ENCODE measurements at places on chromosomes 4 and X. TPM values are rescaled to one million over a fixed set of nuclear protein-coding genes. Genes with fewer than 3 reads are reported as not detected.

- H3K4me3 ChIP-seq: no peak overlapping the region
- no peak overlapping the region for H3K27ac ChIP-seq
- H3K27me3 ChIP-seq: no peaks in the 10 kb centered on the region
Measured at GRCh38 chr4:146969126-146969525, 23.5 kb upstream of the TTC29 start.

- no peak within 1 kb of the TSS for H3K27ac ChIP-seq
- H3K4me3 ChIP-seq: no peak within 1 kb of the TSS
- no peak for DNase-seq
- H3K36me3 ChIP-seq: no peaks in the 10 kb centered on the region
- no peaks in the 10 kb centered on the region for H3K4me1 ChIP-seq
- no peaks in the 10 kb centered on the region for H3K27me3 ChIP-seq
Measured at GRCh38 chrX:106168107-106168506, at the start of gene PWWP3B. PWWP3B (plus strand) TSS chrX:106168305; CDS start chrX:106205433, 37,128 bp downstream.

GRCh38 chr4:168188754-168189153, 96.4 kb downstream of the ANXA10 start:
- H3K4me3 ChIP-seq: no peak overlapping the region
- H3K27me3 ChIP-seq: no peaks in the 10 kb centered on the region
- H3K27ac ChIP-seq: no peak overlapping the region

DNA sequence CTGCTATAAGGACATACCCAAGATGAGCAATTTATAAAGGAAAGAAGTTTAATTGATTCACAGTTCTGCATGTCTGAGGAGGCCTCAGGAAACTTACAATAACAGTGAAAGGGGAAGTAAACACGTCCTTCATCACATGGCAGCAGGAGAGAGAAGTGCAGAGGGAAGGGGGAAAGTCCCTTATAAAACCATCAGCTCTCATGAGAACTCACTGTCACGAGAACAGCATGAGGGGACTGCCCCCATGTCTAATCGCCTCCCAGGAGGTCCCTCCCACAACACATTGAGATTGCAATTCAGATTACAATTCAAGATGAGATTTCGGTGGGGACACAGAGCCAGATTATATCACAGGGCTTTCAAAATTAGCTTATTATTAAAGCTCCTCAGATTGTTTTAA, 209.5 kb upstream of the PPP3CA start:
- H3K4me3 ChIP-seq: no peak overlapping the region
- H3K27me3 ChIP-seq: no peaks in the 10 kb centered on the region

Gene GPR82
- total RNA-seq: 0.51 TPM

GRCh38 chr4:158682066-158682465, 10.0 kb downstream of the ETFDH start:
- no peak overlapping the region for H3K27ac ChIP-seq
- H3K4me1 ChIP-seq: no peaks in the 10 kb centered on the region
- no peaks in the 10 kb centered on the region for H3K27me3 ChIP-seq
- H3K4me3 ChIP-seq: no peak overlapping the region
- no peak for DNase-seq

DNA sequence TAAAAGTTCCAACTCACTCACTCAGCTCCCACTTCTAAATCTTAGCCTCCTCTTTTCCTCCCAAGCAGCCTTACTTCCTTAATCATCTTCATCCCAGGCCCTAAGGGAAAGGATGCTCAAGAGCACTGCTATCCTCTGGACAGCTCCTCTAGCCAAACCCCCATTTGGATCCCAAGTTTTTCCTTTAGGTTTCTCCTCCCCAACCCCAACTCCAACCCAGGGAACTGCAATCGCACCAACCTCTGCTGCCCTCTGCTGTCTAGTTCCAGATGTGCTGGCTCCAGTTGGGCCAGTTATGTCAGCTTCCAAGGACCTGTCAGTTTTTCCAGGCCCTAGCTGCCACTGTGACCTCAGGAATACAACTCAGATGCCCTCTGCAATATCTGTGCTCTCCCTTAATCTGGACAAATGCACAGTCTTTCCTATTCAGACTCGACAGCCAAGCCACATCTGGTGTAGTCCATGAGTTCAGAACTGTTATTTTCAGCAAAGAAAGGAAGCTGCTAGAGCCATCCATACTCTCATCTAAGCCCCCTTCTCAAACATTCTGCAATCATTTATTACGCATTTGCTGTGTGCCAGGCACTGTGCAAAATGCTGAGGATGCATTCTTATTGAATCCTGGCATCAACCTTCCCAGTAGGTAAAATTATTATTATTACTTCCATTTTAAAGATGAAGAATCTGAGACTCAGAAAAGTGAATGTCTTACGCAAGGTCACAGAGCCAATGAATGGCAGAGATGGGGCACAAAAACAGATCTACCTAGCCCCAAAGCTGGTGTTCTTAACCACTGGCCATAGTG, 12.3 kb upstream of the XPNPEP2 start:
- H3K27me3 ChIP-seq: no peaks in the 10 kb centered on the region
- H3K4me1 ChIP-seq: no peaks in the 10 kb centered on the region

Gene HPGD
- total RNA-seq: 36.5 TPM

DNA sequence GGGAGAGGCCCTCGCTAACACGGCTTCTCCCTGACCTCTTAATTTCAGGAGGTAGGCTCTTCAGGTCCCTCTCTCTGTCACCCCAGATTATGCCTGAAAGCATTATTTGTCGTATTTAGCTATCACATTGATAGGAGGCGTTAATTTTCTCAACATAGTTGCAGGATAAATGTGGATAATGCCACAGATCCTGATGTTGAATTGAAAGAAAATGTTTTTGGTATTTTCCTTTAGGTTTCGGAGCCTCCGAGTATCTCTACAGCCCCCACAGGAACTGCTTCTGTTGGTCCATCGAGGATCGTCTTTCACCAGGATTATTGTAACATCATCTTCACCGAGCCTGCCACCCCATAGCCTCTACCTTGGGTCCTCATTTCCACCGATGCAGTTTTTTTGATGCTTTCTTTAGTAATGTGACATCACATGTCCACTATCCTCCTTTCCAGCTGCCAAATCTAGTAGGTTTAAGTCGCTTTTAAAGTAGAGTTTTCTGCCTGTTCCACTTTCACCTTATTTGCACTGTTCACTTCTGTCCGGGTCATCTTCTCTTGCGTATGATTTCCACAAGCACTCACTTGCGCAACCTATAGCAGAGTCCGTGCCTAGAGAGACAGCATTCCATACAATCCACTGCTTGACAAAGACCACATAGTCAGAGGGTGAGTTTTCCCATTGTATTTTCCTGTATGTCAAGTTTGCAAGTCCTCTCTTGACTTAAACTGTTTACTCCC, 665 bp downstream of the TIGD2 start:
- no peaks in the 10 kb centered on the region for H3K36me3 ChIP-seq
- H3K4me3 ChIP-seq: peak overlapping the region; percentile 67
- no peak for DNase-seq
- H3K27ac ChIP-seq: peak overlapping the region; percentile 88
- H3K4me1 ChIP-seq: peaks cover 12% of the 10 kb centered on the region
- H3K27me3 ChIP-seq: no peaks in the 10 kb centered on the region

- no peaks in the 10 kb centered on the region for H3K36me3 ChIP-seq
- H3K4me3 ChIP-seq: no peak overlapping the region
- H3K27ac ChIP-seq: peak overlapping the region; percentile 85
- H3K27me3 ChIP-seq: peaks cover 64% of the 10 kb centered on the region
Measured at GRCh38 chr4:168835880-168836454, 174.1 kb downstream of the CBR4 start.

Gene MAGEA11
- not detected for total RNA-seq

DNA sequence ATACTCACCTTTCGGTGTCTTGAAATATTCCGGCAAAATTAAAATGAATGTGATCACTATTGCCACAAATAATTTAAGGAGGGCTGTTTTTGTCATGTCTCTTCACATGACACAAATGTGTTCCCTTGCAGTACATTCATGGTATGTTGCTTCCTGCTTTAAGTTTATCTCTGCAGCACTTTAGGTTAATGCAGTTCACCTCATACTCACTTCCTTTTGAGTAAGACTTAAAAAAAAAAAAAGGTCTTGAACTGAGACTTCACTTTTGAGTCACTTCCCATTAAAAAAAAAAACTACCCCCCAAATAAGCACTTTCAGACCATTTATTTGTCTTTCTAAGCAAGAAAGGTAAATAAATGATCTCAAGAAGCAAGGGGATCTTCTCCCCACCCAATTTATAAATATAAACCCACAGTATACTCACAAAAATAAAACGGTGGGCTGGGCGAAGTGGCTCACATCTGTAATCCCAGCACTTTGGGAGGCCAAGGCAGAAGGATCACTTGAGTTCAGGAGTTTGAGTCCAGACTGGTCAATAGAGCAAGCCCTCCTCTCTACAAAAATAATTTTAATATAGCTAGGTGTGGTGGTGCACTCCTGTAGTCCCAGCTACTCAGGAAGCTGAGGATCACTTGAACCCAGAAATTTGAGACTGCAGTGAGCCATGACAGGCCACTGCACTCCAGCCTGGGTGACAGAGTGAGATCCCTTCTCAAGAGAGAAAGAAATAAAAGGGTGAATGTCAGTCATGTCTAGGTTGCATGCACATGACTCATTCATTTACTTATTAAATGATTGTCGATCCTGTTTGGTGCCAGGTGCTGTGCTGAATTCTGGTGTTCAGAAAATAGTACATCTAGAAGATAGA, at the start of gene TMEM156:
TSS of gene TMEM156 (minus strand) at position 192 of the 868 bp plus-strand sequence. CDS start at position 96, 96 bp downstream.
- peak within 1 kb of the TSS; percentile 82 for H3K27ac ChIP-seq
- peak within 1 kb of the TSS; percentile 42 for H3K4me3 ChIP-seq
- no peak for DNase-seq

Gene PAGE2B
- not detected for total RNA-seq

Gene FOXR2
- not detected for total RNA-seq

GRCh38 chr4:93791570-93792195, 36.9 kb upstream of the ATOH1 start:
- H3K36me3 ChIP-seq: no peaks in the 10 kb centered on the region
- DNase-seq: no peak
- H3K4me3 ChIP-seq: no peak overlapping the region
- no peaks in the 10 kb centered on the region for H3K4me1 ChIP-seq

- H3K36me3 ChIP-seq: no peaks in the 10 kb centered on the region
- no peak overlapping the region for H3K27ac ChIP-seq
- no peak for DNase-seq
- peak overlapping the region; percentile 27 for H3K4me3 ChIP-seq
Measured at GRCh38 chr4:61200916-61201526, 895 bp downstream of the ADGRL3 start.

Gene LINC00632
- 18.0 TPM for total RNA-seq

Gene PPAT
- total RNA-seq: 10.4 TPM

GRCh38 chr4:148834804-148835631, 392.8 kb upstream of the NR3C2 start:
- H3K4me3 ChIP-seq: no peak overlapping the region
- no peaks in the 10 kb centered on the region for H3K27me3 ChIP-seq
- H3K27ac ChIP-seq: peak overlapping the region; percentile 37
- DNase-seq: no peak
- no peaks in the 10 kb centered on the region for H3K36me3 ChIP-seq

Gene CXCL1
- 132 TPM for total RNA-seq

GRCh38 chr4:11261066-11261850, 167.4 kb downstream of the HS3ST1 start:
- no peak overlapping the region for H3K4me3 ChIP-seq
- no peaks in the 10 kb centered on the region for H3K4me1 ChIP-seq
- H3K27ac ChIP-seq: no peak overlapping the region

- H3K4me3 ChIP-seq: no peak overlapping the region
- H3K27me3 ChIP-seq: no peaks in the 10 kb centered on the region
- H3K27ac ChIP-seq: no peak overlapping the region
- no peak for DNase-seq
- no peaks in the 10 kb centered on the region for H3K4me1 ChIP-seq
- H3K36me3 ChIP-seq: no peaks in the 10 kb centered on the region
Measured at GRCh38 chr4:79078339-79078738, 139.1 kb upstream of the PAQR3 start.

DNA sequence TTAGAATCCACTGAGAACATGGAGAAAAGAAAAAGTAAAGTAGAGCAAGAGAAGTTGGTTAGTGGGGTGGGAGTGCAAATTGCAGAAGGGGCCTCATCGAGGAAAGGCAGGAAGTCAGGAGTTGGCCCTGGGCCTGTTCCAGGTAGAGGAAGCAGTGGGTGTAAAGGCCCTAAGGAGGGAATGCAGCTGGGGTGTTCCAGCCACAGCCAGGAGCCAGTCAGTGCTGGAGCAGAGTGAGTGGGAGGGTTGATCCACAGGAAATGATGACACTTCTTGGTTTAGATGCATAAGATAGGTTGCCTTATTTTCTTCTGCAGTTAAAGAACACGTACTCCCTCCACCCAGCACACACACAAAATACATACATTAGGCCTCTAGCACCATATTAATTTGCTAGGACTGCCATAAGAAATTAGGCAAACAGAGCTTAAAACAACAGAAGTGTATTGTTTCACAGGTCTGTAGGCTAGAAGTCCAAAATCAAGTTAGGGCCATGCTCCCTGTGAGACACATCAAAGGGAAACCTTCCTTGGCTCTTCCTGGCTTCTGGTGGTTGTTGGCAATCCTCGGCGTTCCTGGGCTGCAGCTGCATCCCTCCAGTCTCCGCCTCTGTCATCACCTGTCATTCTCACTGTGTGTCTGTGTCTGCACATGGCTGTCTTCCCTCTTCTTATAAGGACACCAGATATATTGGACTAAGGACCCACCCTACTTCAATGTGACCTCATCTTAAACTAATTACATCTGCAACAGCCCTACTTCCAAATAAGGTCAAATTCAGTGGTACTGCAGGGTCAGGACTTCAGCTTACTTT, 205.9 kb downstream of the AASDH start:
- no peak overlapping the region for H3K27ac ChIP-seq
- no peak overlapping the region for H3K4me3 ChIP-seq
- no peaks in the 10 kb centered on the region for H3K4me1 ChIP-seq

GRCh38 chrX:3177851-3178250, 136.6 kb downstream of the ARSF start:
- H3K27me3 ChIP-seq: no peaks in the 10 kb centered on the region
- H3K4me3 ChIP-seq: no peak overlapping the region
- no peak overlapping the region for H3K27ac ChIP-seq
- no peaks in the 10 kb centered on the region for H3K36me3 ChIP-seq
- H3K4me1 ChIP-seq: no peaks in the 10 kb centered on the region

DNA sequence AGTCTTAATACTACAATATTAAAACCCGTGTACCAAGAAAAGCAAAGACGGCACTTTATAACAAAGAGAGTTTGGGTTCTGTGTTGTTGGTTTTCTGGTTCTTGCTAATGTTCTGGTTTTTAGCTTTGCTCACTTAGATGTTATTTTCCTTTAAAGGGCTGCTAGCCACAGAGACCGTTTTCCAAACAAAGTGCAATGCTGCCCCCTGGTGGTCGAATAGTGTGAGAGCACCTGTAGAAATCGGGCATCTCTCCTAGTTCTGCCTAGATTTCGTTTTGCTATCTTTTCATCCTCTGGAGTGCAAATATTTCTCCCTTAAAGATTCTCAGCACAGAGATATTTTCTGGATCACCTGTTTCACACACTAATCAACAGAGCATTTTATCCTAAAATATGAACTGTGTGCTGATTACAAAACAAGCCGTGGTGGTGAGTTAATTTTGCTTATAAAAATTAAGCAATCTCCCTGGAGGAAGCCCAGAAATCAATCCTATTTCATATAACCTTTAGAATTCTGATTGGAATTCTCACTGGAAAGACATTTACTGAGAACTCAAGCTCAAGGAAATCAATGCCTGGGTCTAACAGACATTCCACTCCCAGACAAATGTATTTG, 334.5 kb upstream of the NOCT start:
- no peaks in the 10 kb centered on the region for H3K27me3 ChIP-seq
- no peaks in the 10 kb centered on the region for H3K4me1 ChIP-seq
- H3K36me3 ChIP-seq: no peaks in the 10 kb centered on the region
- DNase-seq: peak; percentile 89
